ENCODE measurements at places on chromosomes 1 and 21.
A peak's percentile ranks its signal among the peaks of the same experiment; 100 is the strongest.

- peak; percentile 6 for DNase-seq
These were observed 18.9 kb downstream of the SDE2 start for GRCh38 chr1:225980005-225980836.

- DNase-seq: peak; percentile 17
These were observed 268.8 kb upstream of the NR5A2 start for GRCh38 chr1:199758626-199759255.

GRCh38 chr1:17309426-17310067 lies 1.6 kb downstream of the PADI4 start:
- DNase-seq: no peak

DNA sequence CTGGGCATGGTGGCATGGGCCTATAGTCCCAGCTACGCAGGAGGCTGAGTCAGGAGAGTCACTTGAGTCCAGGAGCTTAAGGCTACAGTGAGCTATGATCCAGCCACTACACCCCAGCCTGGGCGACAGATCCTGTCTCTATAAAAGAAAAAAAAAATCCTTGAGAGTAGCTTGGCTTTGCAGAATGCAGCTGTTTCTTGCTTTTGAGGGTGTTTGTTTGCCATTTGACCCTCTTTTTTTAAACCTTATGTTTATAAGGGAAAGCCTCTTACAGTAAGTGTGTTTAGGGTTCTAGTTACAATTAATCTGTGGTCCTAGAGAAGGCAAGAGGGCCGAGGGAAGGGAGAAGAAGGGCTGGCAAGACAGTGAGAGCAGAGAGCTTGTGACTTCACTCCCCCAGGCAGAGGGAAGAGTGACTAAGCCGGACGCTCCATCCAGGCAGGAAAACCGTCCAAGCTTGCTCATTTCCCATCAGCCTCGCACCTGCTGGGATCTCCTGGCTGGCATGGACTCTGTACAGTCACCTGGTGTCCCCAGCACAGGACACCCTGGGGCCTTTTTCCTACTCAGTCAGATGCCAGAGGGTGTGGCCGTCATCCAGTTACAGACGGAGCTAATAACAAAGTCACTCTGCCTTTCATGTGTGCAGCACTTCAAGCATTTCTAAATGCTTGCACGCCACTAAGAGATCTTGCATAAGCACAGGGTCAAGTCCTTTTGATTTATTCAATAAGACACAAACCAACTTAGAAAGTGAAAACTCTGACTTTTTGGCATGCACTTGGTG lies 55.5 kb upstream of the PSEN2 start:
- DNase-seq: no peak

- DNase-seq: no peak
These were observed 88.3 kb downstream of the S1PR1 start for GRCh38 chr1:101325144-101325543.

GRCh38 chr21:42221581-42222345 lies 2.8 kb downstream of the ABCG1 start:
- peak; percentile 40 for DNase-seq

- no peak for DNase-seq
These were observed 27.7 kb upstream of the NGF start for GRCh38 chr1:115365738-115366137.

DNA sequence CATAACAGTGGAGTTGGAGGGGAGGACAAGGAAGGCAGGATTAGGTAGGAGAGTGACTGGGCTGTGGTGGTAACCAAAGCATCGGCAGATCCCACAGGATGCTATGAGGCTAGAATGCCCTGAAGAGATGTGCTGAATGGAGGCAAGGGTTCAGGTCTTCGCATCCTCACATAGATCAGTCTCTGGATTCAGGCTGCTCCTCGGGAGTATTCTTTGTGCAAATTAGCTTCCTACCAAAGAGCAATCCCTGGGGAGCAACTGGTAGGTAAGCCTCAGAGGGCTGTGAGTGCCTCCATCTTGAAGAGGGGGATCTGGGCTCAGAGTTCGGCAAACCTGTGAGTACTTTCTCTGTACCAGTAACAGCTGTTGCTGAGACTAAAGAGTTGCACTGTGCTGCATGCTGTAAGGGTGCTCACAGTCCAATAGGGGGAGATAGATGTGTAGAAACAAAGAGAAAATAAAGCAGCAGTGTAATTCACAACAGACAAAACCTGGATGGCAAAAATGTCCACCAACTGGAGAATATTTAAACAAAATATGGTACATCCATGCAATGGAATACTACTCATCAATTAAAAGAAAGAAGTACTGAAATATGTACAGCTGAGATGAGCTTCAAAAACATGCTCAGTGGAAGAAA lies 322.4 kb upstream of the DEPDC1 start:
- DNase-seq: no peak

DNA sequence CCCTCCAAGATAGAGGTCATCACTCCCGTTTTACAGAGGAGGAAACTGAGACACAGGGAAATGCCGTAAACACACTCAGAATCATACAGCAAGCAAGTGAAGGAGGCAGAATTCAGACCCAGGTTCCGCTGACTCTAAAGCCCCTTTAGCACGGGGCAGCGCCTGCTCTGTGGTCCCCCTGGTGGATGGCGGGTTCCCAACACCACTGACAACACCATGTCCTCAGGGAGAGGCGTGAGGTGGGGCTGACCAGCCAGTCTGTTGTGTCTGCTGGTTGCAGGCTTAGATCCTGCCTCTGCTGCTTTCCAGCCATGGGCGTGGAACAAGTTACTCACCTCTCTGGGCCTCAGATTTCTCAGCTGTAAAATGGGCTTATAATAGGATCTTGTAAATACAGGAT lies 617.3 kb downstream of the MATN1 start:
- no peak for DNase-seq
